ENCODE measurements at places on chromosomes 7 and 10.

- no peak for DNase-seq
These were observed 46.2 kb downstream of the CELF2 start for GRCh38 chr10:11063856-11064255.

- no peak for DNase-seq
These were observed 61.6 kb downstream of the GTF2IRD1 start for GRCh38 chr7:74515276-74515675.

DNA sequence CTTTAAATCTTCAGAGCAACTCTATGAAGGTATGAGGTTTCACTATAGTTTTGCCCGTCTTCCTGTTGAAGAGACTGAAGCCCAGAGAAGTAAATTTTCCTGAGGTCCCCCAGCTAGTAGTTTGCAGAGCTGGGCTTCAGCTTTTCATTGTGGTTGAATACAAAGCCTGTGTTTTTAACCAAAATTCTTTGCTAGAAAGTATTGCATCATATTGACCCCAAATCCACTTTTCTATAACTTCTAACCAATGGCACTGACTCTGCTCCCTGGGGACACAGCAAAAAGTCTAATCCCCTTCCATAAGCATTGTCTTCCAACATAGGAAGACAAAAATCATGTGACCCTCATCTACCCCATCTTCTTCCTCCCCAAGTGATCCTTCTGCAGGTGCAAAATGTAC, 93.0 kb downstream of the KCNMA1 start:
- DNase-seq: no peak

GRCh38 chr10:29773675-29774091, 138.9 kb upstream of the SVIL start:
- DNase-seq: no peak

- peak; percentile 56 for DNase-seq
These were observed at the start of gene TNS3 for GRCh38 chr7:47581804-47582763. Gene TNS3, minus strand, starts transcription at chr7:47582111. Its CDS starts 142,475 bp downstream, at chr7:47439636.

DNA sequence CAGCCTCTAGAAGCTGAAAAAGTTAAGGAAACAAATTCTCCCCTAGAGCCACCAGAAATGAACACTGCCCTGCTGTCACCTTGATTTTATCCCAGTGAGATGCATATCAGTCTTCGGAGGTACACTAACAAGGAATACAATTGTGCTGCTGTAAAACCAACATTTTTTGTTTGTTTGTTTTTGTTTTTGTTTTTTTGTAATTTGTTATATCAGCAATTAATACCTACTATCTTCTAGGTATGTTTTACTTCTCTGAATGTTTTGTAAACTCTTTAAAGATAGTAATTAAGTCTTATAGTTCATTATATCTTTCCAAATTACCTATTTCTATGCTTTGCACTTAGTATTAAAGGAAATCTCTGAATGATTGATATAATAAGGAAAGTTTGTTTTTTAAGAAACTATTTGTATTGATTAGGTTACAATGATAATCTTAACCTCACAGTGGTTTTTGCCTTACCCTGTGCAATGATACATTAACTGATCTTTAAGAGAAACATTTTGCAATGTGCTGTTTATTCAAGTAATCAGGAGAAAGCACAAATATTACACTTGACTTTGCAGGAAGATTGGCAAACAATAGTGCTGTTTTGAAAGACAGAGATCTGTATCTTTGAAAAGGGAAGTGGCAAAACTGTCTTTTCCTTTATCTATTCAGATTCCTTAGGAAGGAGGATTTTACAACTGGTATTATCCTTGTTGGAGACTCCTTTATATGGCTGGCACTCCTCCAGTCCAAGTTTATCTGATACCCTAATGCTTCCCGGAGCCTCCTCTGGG, 11.3 kb upstream of the HGF start:
- DNase-seq: peak; percentile 32
